ENCODE measurements at places on chromosomes 12 and 14. TPM values are rescaled to one million over a fixed set of nuclear protein-coding genes. Genes with fewer than 3 reads are reported as not detected.

SYNDIG1L gene
- not detected for total RNA-seq

NXPH4 gene
- under 0.01 TPM for total RNA-seq

KCNMB4 gene
- 0.60 TPM for total RNA-seq

POU6F1 gene
- total RNA-seq = 2.2 TPM

PRB2 gene
- not detected for total RNA-seq
